ENCODE measurements at places on chromosomes 4 and X. TPM values are rescaled to one million over a fixed set of nuclear protein-coding genes. Genes with fewer than 3 reads are reported as not detected.

The UCP1 gene
- 0.18 TPM for polyA plus RNA-seq

The CT45A1 gene
- polyA plus RNA-seq = not detected

The GPC3 gene
- 1,339 TPM for polyA plus RNA-seq

The ADGRG4 gene
- polyA plus RNA-seq = not detected

The PCYT1B gene
- polyA plus RNA-seq = 4.1 TPM

- DNase-seq = peak; percentile 21
Measured at GRCh38 chr4:8534611-8535010, 45.6 kb upstream of the GPR78 start.

GRCh38 chr4:87309625-87310024 lies 13.1 kb downstream of the HSD17B13 start:
- DNase-seq = no peak

GRCh38 chr4:14178421-14178820 lies 550.9 kb upstream of the BOD1L1 start:
- no peak for DNase-seq

GRCh38 chr4:57401586-57401985 lies 291.4 kb upstream of the IGFBP7 start:
- no peak for DNase-seq

- DNase-seq = no peak
Measured at GRCh38 chr4:31482691-31483090, 762.5 kb downstream of the PCDH7 start.

DNA sequence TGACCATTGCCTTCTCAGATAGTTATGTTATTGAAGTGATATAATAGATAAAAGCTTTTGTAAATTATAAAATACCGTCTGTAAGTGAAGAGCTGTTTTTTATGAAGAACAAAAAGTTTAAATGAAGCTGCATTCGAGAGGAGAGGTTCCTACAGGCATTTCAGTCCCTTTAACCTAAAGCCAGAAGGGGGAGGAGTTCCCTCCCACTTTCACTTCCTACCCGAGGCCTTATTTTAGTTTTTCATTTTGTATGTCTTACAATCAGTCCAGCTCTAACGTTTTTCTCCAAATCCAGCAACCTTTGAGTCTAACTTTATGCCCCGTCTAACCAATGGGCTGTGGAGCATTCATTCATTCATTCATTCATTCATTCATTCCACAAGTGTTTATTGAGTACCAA lies 16.5 kb upstream of the SOX3 start:
- no peak for DNase-seq

- DNase-seq = no peak
Measured at GRCh38 chrX:108614616-108615015, 121.7 kb downstream of the IRS4 start.

DNA sequence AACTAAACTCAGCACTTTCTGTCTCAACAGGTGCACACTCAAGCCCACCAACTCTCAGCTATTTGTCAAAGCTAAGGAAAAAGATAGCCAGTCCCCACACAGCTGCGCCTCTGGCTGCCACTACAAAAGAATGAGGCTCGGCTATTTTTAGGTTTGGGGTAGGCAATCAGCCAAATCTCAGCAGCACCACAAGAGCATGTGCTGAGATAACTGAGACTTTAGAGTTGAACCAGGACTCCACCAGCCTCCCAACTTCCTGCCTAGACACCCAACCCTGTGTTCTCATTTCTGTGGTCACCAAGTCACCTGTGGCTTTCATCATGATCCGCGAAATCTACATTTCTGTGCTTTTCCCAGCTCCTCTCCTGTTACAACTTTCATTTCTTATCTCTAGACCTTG lies 28.0 kb downstream of the DMD start:
- DNase-seq = no peak

- DNase-seq = no peak
Measured at GRCh38 chrX:10062980-10063379, 93.8 kb upstream of the CLCN4 start.

- DNase-seq = no peak
Measured at GRCh38 chr4:108426493-108426892, 193.9 kb upstream of the RPL34 start.

DNA sequence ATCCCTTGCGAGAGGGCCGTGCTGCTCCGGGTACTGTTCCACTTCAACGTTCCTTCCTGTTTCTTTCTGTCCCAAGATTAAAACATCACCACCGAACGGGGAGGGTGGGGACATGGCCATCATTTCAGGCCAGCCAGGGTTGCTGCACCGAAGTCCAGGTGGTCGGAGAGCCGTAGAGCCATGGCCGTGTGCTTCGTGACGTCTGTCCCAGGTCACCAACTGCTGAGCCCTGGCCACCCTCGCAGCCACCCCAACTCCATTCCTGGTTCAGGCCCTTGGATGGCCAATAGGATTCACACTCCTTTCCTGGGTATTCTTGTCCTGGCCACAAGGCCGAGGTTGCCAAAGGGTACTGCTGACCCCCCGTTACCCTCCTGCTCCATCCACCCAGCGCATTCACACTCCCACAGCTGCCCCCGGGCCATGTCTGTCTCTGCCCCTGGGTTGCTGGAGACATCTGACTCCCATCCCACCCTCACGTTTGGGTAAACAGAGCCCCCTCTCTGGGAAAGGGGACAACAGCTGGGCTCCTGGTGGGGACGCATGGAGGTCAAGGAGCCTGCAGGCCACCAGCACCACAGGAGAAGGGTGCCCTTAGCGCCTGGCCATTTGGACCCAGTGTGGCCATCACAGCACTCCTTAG lies 103.2 kb downstream of the HMX1 start:
- no peak for DNase-seq

DNA sequence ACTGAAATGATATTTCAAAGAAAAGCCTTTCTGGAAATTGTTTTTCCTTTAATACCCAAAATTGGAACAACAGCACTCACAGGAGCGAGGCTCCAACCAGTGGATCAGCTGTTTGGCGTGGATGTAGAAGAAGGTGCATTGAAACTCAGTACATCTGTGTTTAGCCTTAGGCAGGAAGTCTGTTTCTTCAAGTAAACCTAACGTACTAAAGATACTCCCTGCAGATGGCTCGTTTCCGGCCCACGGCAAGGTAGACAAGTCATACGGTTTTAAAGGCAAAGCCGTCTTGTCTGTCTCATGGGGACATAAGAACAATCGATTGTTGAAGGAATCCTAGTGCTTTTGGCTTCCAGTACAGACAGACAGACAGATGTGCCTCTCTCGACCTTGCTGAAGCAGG lies 50.0 kb upstream of the CLCN4 start:
- no peak for DNase-seq

- no peak for DNase-seq
Measured at GRCh38 chr4:143356493-143356892, 19.8 kb downstream of the GAB1 start.

GRCh38 chr4:166594326-166594946 lies 639.9 kb downstream of the SPOCK3 start:
- DNase-seq = no peak

DNA sequence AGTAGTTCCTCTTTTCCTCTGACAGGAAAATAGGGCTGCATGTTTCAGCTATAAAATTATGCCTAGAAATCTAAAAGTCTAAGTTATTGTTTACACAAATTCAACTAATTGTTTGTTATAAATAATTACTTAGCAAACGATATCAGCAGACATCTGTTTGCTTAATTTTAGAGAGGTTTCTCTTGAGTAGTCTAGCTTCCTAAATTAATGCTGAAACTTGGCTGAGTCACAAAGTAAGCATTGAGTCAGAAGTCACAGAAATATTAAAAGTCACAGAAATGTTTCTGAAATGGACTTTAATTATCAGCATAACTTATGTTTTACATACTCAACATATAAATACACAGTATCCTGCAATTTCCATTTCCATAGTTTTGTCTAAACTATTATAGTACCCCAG lies 1044.0 kb downstream of the CCSER1 start:
- peak; percentile 0 for DNase-seq

GRCh38 chr4:158202481-158202880 lies 7.8 kb upstream of the TMEM144 start:
- no peak for DNase-seq

DNA sequence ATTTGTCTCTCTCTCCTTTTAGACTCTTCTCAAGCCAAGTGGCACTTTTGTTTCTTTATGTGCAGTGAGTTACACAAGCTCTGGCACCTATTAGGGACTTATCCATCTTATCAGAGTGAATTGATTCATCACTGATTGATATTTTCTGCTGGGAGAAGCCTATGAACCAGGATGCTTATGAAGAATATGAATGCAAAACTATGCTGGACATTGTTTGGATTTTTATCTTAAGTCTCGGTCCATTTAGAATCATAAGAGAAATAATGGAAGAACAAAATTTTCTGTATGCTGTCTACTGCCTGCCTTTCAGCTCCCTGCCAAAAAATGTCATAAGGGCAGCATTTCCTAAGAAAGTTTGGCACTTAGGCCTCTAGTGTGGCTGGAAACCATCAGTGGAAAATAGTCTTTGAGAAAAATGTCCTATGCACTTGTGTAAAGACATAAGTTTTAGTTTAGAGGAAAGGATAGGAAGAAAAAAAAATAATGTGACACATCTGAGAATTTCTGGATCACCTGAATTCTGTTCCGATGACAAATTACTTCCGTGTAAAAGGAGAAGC lies 365.7 kb upstream of the MAD2L1 start:
- DNase-seq = no peak

DNA sequence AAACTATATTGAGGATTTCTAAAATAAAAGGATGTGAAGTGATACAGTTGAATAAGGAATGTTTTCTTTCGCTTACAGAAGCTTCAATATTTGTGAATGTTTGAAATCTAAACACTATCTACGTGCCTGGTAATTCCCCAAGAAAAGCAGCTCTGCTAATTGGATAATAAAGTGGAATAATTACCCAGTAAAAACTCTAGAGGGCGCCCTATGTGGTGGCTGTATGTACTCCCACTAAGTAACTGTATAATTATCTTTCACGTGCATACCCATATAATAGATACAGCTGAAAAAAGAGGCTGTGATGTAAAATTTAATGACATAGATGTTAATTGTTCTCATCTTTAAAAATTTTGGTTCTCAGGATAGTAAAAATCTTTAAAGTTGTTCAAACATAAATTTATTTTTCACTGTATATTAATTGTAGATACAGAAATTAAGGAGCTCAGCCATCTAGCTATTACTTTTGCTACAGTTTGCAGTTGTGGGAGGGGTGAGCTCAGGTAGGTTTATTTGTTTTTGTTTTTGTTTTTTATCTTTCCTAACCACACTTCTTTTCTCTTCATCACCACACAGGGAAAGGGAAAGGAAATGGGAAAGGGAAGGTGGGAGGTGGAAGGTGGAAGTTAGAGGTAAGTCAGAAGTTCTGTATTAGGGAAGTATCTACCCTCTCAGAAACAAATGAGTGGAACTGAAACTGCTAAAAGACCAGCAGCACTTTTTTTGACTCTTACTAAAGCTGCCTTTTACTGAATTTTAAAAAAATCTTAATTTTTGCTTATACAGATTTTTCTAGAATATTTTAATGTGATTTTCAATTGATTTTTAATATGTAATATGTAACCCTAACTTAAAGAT lies 151.7 kb upstream of the RPS6KA6 start:
- DNase-seq = no peak

DNA sequence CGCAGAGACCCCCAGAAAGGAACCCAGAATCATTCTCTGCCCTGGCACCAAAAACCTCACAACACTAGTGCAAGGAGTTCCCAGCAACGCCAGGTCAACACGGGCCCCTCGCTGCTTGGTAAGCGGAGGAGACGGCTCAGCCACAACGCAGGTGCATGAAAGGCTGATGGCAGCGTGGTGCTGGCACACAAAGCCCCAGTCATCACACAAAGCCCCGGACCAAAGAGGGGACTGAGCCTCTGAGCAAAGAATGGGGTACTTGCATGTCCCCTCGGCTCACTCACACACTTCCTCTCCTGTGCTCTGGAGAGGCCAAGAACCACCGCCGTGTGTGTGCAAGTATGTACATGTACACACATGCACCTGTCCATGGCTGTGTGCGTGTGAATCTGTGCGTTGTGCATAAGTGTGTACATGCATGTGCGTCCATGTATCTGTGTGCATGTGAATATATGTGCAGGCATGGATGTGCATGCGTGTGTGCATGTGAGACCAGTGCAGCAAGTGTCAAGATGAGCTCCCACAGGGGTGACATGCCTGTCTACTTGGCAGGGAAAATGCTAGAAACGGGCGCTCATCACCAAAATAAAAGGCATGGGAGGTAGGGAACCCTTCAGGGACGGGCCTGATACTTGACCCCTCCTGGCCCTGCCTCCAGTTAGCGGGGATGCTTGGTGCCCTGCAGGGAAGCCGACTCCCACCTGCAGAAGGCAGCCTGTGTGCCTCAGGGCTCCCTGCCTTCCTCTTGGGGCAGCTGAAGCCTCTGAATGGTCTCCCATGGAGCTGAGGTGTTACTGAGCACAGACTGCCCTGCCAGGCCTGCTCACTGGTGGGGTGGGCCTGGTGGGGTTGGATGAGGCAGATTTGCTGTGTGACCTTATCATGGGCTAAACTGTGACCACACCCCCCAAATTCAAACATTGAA lies 60.4 kb downstream of the ZFYVE28 start:
- DNase-seq = no peak

- DNase-seq = no peak
Measured at GRCh38 chr4:22093126-22093525, 144.6 kb upstream of the KCNIP4 start.

DNA sequence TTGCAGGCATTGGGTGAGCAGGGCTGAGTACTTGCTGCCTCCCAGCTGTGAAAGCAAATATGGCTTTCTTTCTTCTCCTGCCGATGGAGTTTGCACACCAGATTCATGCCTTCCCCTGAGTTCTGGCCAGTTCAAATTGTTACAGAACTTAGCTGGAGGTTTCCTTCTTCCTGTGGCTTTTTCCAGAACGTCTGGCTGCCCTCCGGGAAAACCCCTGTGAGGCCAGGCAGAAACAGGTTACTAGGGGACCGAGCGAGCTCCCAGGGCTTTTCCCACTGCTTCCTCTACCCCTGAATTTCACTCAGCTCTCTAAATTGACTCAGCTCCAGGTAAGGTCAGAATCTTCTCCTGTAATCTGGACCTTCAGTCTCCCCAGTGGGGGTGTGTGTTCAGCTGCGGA lies 482.4 kb downstream of the C4orf33 start:
- DNase-seq = no peak

GRCh38 chrX:5650904-5651303 lies 577.8 kb downstream of the NLGN4X start:
- DNase-seq = no peak

- DNase-seq = peak; percentile 78
Measured at GRCh38 chrX:48021026-48021900, 14.5 kb downstream of the SPACA5 start.

DNA sequence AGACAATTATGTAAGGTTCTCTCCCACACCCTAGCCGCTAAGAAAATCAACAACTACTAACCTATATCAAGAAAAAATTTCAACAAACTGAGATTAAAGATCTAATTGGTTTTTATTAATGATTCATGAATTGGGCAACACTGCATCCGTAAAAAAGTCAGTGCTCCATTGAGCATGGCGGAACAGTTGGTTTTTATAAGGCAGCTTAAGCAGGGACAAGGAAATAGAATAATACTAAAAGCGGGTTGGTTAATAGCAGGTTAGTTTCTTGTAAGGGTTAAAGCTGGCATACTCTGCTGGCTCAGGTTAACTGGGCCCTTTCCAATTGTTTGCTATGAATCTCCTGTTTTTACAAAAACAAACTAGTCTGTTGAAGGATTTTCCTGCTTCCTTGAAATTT lies 202.3 kb upstream of the RASGEF1B start:
- no peak for DNase-seq

Measured in right renal cortex interstitium (tissue), 3 donors.